ENCODE measurements at places on chromosomes 1 and 21.

GRCh38 chr1:61277121-61277690 is 194.8 kb downstream of the NFIA start:
- DNase-seq: no peak

DNA sequence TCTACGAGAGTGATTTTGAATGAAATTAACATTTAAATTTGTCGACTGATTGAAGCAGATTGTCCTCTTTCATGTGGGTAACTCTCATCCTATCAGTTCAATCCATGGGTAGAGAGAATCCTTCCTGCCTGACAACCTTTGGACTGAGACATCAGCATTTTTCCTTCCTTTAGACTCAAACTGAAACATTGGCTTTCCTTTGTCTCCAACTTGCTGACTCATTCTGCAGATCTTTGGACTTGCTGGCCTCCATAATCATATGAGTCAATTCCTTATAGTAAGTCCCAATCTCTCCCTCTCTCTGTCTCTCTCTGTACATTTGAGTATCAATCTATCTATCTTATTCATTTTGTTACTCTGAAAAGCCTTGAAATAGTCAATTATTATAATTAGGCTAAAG is 416.7 kb downstream of the LRRIQ3 start:
- DNase-seq: no peak

GRCh38 chr1:234840843-234841242 is 230.9 kb upstream of the IRF2BP2 start:
- DNase-seq: no peak

DNA sequence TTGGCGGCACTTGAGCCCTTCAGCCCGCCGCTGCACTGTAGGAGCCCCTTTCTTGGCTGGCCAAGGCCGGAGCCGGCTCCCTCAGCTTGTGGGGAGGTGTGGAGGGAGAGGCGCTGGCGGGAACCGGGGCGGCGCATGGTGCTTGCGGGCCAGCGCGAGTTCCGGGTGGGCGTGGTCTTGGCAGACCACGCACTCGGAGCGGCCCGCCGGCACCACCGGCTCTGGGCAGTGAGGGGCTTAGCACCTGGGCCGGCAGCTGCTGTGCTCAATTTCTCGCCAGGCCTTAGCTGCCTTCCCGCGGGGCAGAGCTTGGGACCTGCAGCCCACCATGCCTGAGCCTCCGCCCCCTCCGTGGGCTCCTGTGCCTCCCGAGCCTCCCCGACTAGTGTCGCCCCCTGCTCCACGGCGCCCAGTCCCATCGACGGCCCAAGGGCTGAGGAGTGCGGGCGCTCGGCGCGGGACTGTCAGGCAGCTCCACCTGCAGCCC is 673.7 kb upstream of the BRINP3 start:
- no peak for DNase-seq

- DNase-seq: no peak
These were observed 106.6 kb downstream of the VPS13D start for GRCh38 chr1:12336413-12336812.

DNA sequence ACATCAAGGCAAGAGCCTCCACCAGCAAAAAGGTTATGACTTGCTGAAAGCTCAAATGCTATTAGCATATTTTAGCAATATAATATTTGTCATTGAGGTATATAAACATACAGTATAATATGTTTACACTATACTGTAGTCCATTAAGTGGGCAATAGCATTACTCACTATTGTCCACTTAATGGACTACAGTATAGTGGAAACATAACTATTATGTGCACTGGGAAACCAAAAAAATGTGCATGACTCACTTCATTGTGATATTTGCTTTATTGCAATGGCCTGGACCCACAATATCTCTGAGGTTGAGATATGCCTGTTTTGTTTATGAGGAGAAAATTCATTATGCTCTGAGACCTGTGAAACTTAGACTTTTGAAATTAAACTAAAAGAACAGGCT is 300.0 kb downstream of the BARHL2 start:
- no peak for DNase-seq

Measured in pulmonary artery endothelial cell (primary cell).